NCI-H1694 treated with DMSO at 0.1 percent for 48 hours (cell line): ENCODE measurements at places on chromosomes 5 and 9.
A peak's percentile ranks its signal among the peaks of the same experiment; 100 is the strongest.

DNA sequence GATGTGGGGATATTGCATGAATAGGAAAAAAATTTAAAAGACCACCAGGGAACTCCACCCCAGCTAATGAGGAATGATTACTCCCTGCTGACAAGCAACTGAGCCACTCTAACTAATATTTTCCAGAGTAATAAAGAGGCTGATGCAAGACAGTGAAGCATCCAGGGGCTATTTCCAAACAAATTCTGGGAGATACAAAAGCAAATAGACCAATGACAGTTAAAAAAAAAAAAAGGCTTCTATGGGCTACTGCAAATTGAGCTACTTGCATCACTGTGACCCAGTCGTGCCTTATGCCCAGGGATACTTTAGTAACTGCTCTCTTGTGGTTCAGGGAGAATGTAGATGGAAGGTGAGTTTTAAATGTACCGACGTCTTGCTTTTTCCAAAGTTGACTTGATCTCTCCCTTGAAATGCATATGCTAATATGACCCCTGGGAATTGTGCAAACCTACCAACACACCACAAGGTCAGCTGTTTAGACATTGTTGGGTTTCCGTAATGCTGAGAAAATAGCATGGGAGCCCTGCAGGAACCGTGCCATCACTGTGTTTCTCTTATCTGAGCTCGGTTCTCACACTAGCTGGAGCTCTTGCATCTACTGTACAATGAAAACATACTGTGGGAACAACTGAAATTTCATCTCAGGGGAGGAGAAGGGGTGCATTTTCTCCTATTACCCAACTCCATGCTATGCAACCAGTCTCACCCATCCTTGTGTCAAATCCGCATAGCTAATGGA is 250.6 kb upstream of the MAP3K1 start:
- no peak for DNase-seq

DNA sequence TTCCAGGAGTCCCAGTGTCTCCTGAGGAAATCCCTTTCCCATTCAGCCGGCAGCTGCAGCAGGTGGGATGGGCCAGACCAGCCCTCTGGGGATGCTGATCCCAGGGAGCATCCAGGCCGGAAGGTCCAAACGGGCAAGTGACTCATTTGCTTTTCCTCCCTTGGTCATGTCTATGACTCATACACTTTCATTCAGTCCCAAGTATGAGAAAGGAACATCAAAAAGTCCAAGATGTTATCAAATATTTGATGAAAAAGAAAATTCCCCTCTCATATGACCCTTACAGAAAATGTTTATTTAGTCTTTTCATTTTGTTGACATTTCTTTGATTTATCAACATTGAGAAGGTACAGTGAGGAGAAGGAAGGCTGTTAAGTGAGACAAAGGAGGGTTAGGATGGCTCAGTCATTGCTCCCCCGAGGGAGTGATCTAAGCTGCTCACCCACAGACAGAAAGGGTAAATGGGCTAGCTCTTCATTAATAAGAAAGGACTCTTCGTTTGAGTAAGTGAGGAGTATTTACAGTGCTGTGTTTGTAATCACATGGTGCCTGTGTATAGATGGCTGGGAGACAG is 117.6 kb upstream of the ANKRD55 start:
- no peak for DNase-seq

DNA sequence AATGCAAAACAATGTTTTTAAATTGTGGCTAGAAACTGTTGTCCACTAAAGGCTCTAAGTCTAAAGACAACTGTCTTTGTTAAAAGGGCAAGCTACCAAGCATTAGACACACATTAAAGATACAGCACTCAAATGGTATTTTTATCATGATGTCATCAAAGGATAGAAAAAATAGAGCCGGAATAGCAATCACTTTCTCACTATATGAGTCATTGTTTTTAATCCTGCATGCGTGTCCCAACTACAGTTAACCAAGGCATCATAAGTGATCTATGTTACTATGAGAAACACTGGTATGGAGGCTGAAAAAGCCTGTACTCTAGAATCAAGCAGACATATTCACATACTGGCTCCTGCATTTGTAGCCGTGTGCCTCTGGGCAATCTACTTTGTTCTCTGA is 1.9 kb upstream of the PJA2 start:
- DNase-seq, result no peak

GRCh38 chr5:28156981-28157380 is 1118.6 kb upstream of the CDH9 start:
- no peak for DNase-seq

- DNase-seq, result peak; percentile 73
Observed at GRCh38 chr5:125317536-125317995, 571.1 kb upstream of the ZNF608 start.
